Right renal cortex interstitium (tissue), 3 donors: ENCODE measurements at places on chromosomes 6 and 20. TPM values are rescaled to one million over a fixed set of nuclear protein-coding genes. Genes with fewer than 3 reads are reported as not detected.

Gene SIRPB1
- polyA plus RNA-seq, result 2.5 TPM

Gene RNF144B
- 18.9 TPM for polyA plus RNA-seq

Gene PMEPA1
- polyA plus RNA-seq, result 18.2 TPM

Gene PRSS16
- 0.21 TPM for polyA plus RNA-seq

Gene ATG5
- polyA plus RNA-seq, result 56.7 TPM

Gene KHDC3L
- not detected for polyA plus RNA-seq

Gene TDRD6
- polyA plus RNA-seq, result 2.5 TPM

Gene SLC35F1
- 3.3 TPM for polyA plus RNA-seq
